ENCODE measurements at places on chromosomes 12 and 14.

GRCh38 chr14:99718031-99718810 lies 34.1 kb downstream of the CYP46A1 start:
- DNase-seq: no peak

GRCh38 chr14:24032727-24033418 lies 18.9 kb upstream of the CARMIL3 start:
- no peak for DNase-seq

GRCh38 chr12:57777911-57778310 lies 4.7 kb upstream of the TSFM start:
- no peak for DNase-seq

- no peak for DNase-seq
Observed at GRCh38 chr14:68268197-68268596, 448.6 kb downstream of the RAD51B start.

DNA sequence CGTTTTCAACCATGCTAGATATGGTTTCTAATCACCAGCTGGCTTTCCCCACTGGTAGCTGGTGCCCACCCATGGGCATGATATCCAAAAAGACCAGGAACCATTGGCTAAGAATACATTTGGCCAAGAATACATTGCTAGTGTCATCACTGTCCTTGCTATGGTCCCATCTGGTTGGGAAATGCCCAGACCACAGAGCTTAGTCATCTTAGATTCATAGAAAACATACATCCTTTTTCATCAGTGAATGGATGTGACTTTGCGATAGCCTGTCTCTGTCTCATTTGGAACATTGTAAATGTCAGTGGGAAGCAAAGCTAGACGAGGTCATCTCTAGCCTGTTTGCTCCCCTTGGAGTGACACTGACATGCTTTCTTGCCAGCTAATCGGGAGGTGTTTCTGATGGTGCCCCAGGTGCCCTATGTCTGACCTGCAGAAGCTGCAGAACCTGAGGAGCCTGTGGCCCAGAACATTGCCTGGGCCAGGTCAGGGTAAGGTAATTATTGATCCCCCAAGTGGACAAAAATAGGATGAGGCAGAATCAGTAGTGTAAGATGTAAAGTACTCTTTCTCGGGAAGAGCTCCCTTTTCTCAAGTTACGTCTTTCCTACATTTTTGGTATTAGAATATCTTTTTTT lies 194.8 kb downstream of the SLC41A2 start:
- DNase-seq: no peak

DNA sequence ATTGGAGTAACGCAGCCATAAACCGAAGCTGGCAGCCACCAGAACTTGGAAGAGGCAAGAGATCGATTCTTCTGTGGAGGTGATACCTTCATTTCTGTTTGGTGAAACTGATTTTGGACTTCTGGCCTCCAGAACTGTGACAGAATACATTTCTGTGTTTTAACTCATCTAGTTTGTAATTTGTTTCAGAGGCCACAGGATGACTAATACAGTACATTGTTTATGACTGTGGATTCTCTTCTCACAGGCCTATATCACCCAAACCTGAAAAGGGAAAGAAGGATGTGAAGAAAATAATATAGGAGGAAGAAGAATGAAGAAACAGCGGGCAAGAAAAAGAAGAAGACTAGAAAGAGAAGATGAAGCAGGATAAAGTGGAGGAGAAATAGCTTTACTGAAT lies 263.8 kb upstream of the DIO2 start:
- DNase-seq: no peak

DNA sequence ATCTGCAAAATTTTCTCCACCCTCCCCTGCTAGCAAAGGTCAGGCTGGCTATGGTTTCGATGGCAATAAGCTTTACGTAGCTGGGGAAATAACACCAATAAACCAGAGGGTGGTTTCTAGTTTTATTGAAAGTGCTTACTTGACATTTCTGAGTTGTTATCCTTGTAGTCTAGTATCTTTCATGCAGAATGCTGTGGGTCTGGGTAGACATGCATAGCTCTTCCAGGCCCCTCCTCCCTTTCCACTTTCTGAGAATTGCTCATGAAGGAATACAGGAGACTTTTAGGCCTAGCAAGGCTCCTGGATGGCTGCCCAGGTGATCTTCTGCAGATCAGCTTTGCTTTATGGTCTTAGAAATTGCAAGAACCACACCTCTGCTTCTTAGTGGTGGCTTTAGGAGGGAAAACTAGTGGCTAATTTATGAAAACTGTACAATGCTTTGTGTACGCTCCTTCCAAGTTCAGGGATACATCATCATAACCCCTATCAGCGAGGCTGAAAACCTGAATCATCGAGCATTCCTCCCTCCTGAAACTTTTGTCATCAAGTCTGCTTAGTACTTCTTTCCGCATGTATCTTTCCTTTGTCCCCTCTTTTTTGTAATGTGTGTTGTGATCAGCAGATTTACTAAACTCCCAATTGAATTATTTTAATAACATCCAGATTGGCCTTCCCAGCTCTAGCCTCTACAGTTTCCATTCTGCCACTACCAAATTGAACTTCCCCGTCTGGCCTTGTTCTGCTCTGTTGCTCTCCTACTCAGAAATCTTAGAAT lies 473.0 kb downstream of the RAD51B start:
- DNase-seq: no peak

DNA sequence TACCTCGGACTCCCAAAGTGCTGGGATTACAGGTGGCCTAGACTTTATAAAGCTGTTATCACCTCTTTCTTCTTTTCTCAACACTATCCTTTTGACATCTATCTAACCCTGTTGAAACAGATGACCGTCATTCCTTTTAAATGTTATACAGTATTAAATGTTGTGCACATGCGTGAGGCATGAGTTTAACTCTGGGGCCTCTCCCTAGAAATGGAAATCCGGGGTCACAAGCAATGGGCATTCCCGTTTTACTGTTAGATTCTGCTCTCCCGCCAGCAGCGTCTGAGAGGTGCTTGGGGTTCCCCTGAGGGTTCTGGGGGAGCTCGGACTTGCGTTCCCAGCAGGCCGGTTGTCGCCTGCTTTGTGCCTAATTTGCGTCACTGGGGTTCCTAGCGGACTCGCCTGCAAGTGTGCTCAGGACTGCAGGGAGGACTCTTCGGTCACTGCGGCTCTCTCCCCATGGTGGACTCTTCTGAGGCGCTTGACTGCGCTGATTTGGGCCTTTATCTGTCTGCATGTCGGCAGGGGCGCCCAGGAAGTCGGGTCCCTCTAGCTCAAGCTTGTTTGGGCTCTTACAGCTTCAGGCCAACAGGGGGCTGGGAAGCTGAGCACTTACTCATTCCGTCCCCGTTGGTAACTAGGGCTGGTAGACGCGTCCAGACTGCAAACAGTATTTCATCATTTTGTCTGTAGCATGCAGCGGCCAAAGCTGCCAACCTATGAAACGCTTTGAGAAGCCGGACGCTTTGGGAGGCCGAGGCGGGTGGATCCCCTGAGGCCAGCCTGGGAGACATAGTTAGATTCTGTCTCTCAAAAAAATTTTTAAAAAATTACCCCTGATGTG lies 1.2 kb upstream of the RAN start:
- peak; percentile 8 for DNase-seq

DNA sequence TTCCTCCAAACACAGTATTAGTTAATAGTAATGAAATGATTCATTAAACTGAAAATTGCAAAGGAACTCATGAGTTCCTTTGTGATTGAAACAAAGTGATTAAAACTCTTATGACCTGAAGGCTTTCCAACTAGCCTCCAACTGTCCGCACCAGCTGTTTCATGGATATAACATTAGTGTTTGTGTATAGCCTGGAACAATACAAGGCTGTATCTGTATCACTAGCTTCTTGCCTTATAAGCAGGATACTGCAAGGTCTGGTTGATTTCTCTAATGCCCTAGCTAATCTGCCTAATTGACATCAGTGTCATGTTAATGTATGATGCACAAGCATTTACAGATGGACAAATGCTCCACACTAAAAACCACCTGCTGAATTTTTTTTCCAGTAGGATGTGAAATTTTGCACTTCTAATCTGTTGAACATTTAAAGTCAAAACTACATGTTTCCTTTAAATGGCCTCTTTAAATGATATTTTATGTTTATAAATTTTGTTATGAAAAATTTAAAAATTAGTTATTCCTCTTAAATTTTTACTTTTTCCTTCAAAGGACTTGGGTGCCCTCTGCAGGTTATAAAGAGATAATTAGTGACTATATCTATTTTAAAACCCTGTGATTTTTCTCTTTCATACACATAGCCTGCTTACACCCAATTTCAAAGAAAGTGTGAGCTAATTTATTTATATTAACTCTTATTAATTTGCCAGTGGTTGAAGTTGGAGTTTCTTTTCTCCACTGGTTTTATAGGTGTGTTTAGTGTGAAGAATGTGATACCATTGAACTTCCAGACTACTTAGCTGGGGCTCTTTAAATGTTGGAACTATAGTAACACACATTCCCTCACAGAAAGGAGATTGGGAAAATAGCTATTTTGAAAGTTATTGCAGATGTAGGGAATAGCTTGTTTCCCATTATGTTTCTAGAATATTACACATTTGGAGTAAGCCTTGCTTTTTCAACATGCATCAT lies 25.4 kb downstream of the AP5M1 start:
- DNase-seq: no peak

- no peak for DNase-seq
Observed at GRCh38 chr14:50792634-50793068, 38.3 kb downstream of the NIN start.

DNA sequence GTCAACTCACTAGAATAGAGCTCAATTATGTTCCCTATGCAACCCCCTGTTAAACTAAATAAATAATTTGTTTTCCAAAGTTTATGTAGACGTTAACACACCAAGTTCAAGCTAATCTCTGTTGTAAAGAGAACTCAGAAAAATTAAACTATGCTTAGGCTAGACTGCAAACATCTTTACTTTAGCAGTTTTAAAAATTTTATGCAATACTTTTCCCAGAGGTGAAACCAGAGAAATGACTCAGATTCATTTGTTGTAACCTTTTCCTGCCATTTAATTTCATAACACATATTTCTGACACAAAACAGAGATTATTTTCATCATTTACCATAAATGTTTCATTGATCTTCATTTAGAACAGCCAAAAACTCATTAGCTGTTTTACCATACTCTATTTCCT lies 27.4 kb downstream of the ABCC9 start:
- no peak for DNase-seq
